ENCODE measurements at places on chromosomes 11 and 22. TPM values are rescaled to one million over a fixed set of nuclear protein-coding genes. Genes with fewer than 3 reads are reported as not detected.

DEUP1 gene
- total RNA-seq, result 0.49 TPM

ALKBH3 gene
- 12.8 TPM for total RNA-seq

TRPC6 gene
- total RNA-seq, result 4.2 TPM

ZP1 gene
- not detected for total RNA-seq

OR6A2 gene
- total RNA-seq, result 0.49 TPM

NXPE4 gene
- not detected for total RNA-seq

USH1C gene
- total RNA-seq, result 0.49 TPM
